Fibroblast of skin of left quadriceps (primary cell): ENCODE measurements at places on chromosomes 1 and 21.
A peak's percentile ranks its signal among the peaks of the same experiment; 100 is the strongest.

DNA sequence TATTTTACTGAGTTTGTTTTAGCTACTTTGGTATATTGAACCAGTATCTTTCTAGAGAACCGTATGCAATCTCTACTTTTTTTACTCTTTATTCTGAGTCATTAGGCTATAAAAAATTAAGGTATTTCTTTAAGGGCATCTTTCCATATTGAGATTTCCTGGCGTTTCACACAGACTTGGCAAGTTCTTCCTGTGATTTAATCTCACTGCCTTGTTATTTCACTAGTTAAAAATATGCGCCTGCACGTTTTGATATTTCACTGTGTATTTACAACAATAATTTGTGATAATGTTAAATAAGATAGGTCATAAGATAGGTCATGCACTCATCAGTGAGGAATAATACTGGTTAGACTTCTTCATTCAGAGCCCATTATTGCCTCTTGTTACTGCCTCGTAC is 16.2 kb upstream of the CR1L start:
- DNase-seq, result no peak

- DNase-seq, result no peak
Measured at GRCh38 chr1:53732409-53732808, 6.6 kb downstream of the GLIS1 start.

DNA sequence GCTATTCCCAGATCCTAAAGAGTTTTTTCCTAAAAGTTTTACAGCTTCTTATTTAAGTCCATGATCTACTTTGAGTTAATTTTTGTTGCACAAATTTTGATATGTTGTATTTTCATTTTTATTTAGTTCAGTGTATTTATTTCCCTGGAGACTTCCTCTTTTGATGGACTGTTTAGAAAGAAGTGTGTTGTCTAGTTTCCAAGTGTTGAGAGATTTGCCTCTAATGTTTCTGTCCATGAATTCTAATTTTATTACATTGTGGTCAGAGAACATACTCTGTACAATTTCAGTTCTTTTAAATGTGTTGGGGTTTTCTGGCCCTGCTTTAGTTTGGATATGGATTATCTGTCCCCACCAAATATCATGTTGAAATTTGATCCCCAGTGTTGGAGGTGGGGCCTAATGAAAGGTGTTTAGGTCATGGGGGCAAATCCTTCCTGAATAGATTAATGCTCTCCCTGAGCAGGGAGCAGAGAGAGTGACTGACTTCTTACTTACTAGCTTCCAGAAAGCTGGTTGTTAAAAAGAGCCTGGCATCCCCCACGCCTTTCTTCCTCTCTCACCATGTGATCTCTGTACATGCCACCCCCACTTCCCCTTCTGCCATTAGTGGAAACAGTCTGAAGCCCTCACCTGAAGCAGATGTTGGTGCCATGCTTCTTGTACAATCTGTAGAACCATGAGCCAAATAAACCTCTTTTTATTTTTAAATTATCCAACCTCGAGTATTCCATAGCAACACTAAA is 4.6 kb downstream of the CHD1L start:
- no peak for DNase-seq

DNA sequence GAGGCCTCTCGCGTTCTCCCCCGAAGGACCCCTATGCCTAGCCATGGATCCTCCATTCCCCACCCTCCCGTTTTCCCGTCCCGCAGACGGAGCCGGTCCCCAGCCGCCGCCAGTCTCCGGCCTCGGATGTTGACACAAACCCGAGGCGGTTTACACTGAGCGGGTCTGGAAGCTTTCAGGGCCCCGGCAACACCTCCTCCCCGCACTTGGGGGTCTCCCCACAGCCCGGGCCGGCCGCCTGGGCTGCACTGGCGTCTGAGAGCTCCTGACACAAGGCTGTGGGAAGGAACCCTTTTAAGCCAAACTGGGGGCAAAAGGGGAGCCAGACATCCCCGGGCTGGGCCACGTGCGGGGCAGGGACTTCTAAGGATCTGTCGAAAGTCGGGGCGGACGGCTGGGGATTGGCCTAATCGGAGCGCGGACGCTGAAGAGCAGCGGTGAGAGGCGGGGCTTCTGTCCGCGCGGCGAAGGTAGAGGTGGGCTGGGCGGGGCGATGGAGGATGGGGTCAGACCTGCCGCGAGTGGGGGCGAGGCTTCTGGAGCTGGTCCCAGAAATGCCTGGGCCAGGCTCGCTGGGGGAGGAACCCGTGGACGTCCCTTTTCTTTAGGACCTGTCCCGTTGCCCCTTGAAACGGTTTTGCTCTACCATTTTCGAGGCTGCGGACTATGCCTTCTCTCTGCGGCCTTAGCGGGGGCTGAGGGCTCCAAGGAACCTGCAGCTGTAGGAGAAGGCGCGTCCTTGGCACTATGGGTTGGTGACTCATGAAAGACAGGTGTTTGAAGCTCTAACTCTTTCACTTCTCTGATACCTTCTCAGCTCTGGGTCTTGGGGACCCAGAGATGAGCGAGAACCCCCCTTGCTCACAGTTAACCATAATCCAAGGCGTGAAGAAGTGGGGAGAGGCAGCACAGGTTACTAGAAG is 1.2 kb upstream of the HPCAL4 start:
- DNase-seq, result no peak

GRCh38 chr21:18602711-18603110 is 199.1 kb upstream of the TMPRSS15 start:
- no peak for DNase-seq

- DNase-seq, result no peak
Measured at GRCh38 chr1:3021801-3022401, 634 bp downstream of the ACTRT2 start.

- DNase-seq, result no peak
Measured at GRCh38 chr1:80994934-80995333, 805.8 kb upstream of the ADGRL2 start.

DNA sequence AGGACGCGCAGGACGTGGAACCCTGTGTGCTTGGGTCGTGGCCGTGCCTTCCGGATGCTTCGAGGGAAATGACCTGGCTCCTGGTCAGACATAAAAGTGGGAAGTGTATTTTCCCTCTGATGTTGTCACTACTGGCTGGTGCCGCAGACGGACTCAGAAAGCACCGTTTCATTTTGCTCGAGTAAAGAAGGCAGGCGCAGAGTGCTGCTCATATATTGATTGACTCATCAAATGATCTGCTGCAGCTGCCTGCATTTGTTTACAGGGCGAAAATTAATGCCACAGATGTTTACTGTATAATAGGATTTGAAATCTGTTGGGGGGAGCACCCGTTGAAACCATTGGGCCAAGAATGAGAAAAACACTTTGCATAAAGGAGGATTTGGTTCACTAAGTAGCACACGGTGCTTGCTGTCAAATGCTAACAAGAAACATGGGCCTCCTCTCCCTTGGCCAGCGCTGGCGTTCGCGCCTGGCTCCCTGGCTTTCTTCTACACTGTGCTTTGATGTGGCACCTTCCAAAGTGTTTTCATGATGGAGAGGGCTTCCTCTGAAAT is 365.5 kb downstream of the CAMTA1 start:
- no peak for DNase-seq

GRCh38 chr1:6027591-6027990 is 18.1 kb upstream of the KCNAB2 start:
- DNase-seq, result no peak

- no peak for DNase-seq
Measured at GRCh38 chr1:44238660-44239059, 25.4 kb downstream of the DMAP1 start.

- DNase-seq, result no peak
Measured at GRCh38 chr1:173127369-173128307, 76.9 kb upstream of the TNFSF18 start.

DNA sequence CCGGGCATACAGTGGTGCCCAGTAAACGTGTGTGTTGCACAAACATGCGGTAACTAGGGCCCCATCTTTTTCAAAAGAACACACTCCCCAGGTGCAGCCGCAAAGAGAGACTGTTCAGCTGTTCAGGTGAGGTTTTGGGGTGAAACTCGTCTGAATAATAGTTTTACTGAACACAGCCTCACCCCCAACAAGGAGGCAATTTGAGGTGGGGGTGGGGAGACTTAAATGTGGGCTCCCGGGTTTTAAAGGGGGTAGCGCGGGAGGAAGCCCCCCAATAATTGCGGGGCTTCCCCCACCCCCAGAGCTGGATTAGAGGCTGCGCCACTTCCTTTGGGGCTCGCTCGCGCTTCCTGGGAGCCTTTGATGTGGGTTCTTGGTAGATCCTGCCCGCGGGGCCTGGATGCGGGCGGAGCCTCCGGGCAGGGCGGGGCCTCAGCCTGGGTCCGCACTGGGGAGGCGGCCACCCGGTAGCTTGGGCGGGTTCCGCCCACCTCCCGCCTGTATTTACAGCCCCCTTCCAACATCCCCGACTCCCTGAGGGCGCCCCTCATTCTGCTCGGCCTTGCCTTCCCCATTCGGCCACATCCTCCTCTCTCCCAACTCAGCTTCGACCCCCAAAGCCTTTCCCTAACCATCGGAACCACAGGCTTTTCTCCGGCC is 6.4 kb upstream of the EPHA2 start:
- no peak for DNase-seq

DNA sequence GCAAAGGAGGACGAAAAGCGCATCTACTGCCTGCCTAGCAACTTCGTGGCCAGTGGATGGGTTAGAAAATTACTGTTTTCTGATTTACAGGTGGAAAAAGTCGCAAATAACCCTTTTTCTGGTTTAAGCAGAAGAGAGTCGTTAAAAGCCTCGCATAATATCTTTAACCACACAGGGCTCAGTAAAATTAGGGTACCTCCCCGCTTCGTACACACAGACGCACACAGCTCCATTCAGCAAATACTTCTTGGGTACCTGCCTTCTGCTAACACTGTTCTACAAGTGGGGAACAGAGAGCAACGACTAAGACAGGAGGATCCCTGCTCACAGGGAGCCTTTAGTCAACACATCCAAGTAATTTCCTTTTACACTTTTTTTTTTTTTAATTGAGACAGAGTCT is 704 bp downstream of the ALG6 start:
- no peak for DNase-seq

DNA sequence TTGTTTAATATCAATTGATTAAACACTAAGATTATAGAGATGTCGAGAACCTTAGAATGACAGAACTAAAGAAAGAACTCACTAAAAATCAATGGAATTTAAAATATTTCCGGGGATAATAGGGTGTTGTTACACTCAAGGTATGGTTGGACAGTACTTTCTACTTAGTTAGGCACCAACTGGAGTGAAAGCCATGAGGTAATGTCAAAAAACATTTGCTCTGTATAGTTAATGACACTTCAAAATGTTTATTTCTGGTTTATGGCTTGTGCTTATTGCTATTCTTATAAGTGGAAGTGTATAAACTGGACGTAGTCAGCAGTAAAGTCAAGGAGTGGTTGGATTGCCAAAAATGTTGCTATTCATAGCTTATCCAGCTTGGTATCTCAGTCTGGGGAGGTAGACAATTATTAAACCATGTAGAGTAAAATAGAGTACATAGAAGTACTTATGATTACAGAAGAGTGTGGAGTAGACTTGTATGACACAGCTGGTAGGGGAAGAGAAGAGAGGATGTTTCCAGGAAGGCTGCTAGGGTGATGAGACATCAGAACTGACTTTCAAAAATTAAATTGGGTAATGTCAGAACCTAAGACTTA is 56.5 kb upstream of the BMP8A start:
- no peak for DNase-seq

DNA sequence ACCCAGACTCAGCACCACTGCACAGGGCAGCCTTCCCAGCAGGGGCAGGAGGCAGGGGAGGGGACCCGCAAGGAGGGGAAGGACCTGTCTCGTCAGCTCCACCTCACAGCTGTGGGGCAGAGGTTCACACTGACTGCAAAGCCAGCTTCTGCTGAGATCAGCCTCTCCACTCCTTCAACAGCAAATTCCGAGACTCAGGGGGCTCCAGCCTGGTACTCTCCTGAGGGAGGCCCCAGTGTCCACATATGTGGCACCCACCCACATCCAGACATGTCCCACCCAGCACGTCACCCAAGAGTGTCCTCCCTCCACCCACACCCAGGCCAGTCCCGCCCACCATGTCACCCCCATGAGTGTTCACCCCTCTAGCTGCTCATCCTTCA is 329.5 kb downstream of the NPHP4 start:
- no peak for DNase-seq

- no peak for DNase-seq
Measured at GRCh38 chr1:97170300-97170699, 448.7 kb downstream of the PTBP2 start.

DNA sequence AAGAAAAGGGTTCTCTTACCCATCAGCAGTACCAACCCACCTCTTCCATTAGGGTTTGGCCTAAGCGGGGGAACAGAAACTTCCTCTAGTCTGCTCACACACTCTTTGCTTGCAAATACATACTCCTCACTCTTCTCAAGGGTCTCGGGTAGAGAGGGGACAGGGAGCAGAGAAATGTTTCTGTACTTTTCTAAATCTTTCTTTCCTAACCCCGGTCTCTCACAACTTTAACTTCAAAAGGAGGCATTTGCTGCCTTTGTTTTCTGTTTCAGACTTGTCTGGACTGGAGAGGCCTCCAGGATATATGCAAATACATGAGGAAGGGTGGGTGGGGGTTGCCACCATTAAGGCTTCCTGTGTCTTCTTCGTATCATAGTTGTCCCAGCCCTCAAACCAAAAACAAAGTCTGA is 10.5 kb upstream of the LAX1 start:
- DNase-seq, result no peak

DNA sequence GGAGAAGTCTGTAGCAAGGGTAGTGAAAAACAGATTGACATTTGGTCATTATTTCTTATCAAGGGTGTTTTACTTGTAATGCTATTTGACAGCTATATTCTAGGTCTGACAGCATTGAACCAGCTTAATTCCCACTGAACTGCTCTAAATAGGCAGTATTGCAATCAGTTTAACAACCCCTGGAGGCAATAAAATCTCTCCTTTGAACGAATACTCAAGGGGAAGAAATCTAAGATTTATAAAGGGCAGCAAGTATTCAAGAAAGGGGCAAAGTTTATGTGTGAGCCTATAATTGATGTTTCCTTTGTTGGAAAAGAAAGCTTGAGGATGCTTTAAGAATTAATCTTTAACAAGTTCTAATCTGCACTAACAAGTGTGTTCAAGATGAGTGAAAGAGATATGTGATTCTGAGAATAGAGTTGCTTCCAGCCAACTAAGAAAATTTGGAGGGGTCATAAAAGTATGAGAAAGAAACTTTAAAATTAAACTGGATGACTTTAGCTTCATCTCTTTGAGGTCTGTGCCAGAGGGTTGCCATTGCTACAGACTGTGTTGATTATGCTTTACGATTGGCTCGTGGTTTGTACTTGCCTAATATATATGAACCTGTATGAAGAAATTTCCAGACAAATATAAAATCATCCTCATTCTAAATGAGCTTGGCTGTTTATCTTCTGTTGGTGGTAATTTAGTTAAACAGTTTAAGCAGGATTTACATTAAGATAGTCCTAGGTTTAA is 72.5 kb downstream of the ZNF326 start:
- DNase-seq, result no peak

- DNase-seq, result peak; percentile 63
Measured at GRCh38 chr1:15680561-15681348, 3.4 kb upstream of the PLEKHM2 start.

DNA sequence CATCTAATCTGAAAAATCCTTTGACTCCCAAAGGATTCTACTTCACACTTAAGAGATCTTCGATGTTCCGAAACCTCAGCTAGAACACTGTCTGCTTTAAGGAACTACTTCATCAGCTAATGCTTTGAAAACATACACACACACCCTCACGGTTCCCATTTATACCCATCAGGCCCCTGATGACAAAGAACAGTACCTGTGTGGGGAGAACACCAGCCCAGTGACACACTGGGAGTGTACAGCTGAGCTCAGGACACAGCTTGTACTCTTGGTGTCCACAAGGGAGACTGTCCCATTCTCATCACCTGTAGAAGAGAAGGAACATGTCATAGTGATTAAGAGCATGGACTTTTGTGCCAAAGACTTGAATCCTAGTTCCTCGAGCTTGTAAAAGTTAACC is 6.6 kb downstream of the WDR77 start:
- no peak for DNase-seq
